ENCODE measurements at places on chromosomes 4 and X. TPM values are rescaled to one million over a fixed set of nuclear protein-coding genes. Genes with fewer than 3 reads are reported as not detected.

DNA sequence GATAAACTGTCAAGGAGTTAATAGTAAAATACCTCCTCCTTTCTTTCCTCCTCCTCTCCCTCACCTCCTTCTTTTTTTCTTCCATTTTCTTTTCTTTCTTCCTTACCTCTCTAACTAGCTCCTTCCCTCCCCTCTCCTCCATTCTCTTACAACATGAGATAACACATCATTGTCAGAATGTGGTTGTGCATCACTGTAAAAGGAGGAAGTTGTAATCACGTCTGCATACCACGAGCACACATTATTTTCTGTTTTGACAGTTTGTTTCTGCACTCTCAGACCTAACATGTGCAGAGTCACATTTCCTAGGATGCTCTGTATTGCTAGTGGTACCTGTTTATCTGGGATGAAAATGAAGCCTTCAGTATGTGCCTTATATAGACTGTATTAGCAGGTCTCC lies 9.1 kb downstream of the SLIT2 start:
- no peak for DNase-seq

DNA sequence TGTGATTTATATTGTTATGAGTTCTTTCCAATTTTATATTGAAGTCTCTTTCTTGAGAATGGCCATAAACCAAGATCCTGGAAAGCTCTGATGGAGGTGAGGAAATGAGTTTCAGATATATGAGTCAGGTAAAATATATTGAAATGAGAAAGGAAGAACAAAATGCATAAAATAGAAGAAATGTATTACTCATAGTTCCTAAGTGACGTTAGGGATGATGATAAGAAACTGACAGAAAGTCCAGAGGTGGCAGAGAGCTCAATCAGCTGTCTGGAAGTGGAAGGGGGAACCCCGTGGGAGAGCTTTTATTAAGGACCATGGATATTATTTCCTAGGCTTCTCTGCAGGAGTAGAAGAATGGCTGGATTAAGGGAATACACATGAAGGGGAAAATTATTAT lies 24.6 kb downstream of the UGT2B7 start:
- DNase-seq: no peak

GRCh38 chr4:140740422-140740821 lies 15.8 kb downstream of the TBC1D9 start:
- DNase-seq: no peak

DNA sequence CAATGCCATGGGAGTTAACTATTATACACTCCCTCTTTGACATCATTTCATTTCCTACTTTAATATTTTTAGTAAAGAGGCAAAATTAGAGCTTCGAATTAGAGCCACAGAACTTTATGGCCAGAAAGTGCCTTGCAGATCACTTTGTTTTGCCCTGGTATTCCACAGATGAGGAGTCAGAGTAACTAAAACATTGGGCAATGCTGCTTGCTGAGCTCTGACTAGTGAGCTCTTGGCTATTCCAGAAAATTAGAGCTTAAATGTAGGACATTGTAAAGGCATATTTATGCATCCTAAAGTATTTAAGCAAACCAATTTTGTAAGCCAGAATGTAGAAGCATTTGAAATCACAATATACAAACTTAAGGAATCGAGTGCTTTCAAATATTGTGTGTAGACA lies 6.3 kb upstream of the ZNF827 start:
- DNase-seq: no peak

Gene VSIG4
- total RNA-seq: 0.89 TPM

Gene NPFFR2
- not detected for total RNA-seq

Gene MMAA
- 17.0 TPM for total RNA-seq

Gene AFF1
- total RNA-seq: 65.8 TPM

Gene LRPAP1
- 79.4 TPM for total RNA-seq

All from naive thymus-derived CD4-positive, alpha-beta T cell (primary cell).